ENCODE measurements at places on chromosomes 11 and 22. TPM values are rescaled to one million over a fixed set of nuclear protein-coding genes. Genes with fewer than 3 reads are reported as not detected.

DNA sequence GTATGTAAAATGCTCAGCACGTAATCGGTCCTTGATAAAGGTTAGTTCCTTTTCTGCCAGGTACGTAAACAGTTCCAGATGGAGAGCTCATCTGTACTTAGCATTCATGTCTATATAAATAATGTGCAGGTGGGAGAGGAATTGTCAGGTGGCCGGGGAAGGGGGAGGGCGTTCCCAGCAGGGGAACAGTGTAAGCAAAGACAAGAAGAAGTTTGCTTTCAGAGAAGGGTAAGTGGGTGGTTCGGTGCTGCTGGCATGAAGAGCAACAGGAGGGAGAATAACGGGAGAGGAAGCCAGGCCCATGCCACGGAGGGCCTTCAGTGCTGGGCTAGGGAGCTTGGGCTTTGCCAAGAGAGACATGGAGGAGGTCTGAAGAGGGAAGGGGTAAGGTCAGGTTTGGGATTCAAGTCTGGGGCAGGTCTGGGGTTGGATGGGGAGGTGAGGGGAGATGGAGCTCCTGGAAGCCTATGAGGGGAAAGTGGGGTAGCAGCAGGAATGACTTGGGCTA, 11.4 kb upstream of the WNT11 start:
- DNase-seq: no peak

DNA sequence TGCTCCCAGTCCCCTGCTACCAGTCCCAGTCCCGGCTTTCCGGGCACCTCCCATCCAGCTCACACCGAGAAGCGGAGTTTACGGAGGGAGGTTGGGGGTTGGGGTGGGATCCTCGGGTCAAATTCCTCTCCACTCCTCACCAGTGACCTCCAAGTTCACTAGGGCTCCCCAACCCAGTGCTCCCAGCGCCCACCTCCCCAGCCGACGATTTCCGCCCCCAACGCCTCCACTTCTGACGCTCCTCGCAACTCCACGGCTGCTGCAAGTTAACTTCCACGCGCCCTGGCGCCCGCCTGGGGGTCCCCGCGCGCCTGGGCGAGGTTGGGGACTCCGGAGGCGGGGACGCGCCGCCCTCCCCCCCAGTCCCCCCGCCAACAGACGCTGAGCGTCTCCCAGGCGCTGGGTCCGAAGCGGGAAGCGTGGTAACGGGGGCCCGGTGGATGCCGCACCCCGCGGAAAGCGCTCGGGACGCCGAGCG, 526 bp downstream of the TPST2 start:
- DNase-seq: peak; percentile 54

Gene DEFB131B
- total RNA-seq: not detected

GRCh38 chr11:69431893-69432738, 49.3 kb upstream of the LINC01488 start:
- no peak for DNase-seq

Gene OR10A2
- total RNA-seq: not detected

Gene KCNJ1
- total RNA-seq: 0.41 TPM

Gene MFRP
- not detected for total RNA-seq

DNA sequence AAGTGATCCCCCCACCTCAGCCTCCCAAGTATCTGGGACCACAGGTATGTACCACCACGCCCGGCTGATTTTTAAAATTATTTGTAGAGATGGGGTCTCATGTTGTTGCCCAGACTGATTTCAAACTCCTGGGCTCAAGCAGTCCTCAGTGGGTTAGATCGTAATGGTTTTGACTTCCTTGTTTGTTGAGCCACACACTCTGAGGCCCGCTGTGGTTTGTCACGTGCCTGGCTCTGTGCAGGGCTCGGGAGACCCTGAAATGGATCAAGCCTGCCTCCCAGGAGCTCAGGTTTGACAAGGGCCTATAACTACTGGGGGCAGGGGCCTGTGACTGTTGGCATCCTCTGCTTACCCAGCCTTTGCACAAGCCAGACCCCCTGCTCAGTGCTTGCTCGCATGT, 68.1 kb downstream of the MPPED1 start:
- no peak for DNase-seq

Gene BTBD18
- total RNA-seq: not detected

DNA sequence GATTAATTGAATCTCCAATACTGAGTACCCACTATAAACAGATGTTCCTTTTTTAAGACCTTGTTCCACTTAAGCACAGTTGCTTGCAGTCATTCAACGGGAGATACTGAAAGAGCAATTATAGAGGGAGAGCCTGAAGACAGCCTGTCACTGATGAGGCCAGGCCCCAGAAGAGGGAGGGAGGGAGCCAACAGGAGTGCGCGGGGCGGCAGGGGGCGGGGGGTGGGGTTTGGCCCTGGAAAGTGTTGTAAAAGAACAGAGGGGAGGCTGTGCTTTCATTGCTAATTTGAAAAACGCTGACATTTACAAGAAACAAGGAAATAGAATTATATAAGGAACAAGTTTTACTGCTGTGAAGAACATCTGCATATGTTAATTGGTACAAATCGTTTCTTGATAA, 53.1 kb downstream of the MAP6 start:
- DNase-seq: no peak

Gene INPP5J
- 1.5 TPM for total RNA-seq

DNA sequence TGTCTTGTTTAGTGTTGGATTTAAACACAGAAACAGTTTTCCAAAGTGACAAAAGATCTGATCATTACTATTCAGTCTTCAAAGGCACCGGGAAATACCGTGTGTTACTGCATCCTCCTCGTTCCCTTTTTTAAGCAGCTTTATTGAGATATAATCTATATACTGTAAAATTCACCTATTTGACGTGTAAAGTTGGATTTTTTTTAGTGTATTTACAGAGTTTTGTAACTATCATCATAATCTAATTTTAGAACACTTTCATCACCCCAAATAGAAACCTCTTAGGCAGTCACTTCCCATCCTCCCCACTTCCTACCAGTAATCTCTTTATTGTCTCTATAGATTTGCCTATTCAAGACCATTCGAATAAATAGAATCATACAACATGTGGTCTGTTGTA, 1.4 kb downstream of the ANO5 start:
- DNase-seq: no peak

Gene ACRV1
- 0.47 TPM for total RNA-seq

DNA sequence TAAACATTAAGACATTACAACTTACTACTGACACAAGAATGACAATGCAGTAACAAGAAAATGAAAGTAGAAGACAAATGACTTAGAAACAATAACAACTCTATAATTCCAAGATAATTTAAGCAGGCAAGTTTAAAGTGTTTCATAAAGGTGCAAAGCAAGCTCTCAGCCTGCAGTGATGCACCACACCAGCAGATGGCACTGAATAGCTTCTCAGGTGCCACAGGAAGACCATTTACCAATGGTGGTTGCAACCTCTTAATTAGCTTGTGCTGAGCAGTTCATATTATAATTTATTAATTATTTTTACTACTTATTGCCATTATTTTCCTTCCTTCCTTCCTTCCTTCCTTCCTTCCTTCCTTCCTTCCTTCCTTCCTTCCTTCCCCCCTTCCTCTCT, 60.6 kb downstream of the NXPE2 start:
- peak; percentile 71 for DNase-seq

Gene DERL3
- 7.7 TPM for total RNA-seq

Gene LUZP2
- total RNA-seq: 1.6 TPM

Gene OR10D3
- total RNA-seq: not detected

- DNase-seq: no peak
Measured at GRCh38 chr11:8097062-8097461, 16.1 kb downstream of the TUB start.

Gene INS
- total RNA-seq: not detected

DNA sequence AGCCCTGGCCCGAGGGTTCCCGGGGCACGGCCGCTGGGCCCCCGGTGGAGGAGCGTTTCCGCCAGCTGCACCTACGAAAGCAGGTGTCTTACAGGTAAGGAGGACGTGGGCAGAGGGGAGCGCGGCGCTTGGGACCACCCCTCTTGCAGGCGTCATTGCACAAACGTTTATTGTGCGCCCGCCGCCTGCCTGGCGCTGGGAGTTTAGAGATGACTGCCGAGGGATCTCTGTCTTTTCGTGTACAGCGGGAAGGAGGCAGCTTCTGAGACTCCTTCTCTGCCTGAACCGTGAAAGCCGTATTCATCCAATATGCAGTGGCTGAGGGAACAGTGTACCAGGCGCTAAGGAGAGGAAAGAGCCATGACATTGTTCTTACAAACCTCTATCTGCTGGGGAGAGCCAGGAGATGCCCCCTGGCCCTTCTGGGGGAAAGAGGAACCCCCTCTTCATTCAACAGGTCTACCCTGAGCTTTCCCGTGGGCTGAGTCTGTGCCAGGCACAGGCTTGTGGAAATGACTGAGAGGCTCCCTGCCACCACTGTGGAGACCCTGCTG, 13.8 kb upstream of the DGKZ start:
- peak; percentile 57 for DNase-seq

Gene EHF
- total RNA-seq: 0.12 TPM

- DNase-seq: no peak
Measured at GRCh38 chr11:85088286-85088685, 538.9 kb downstream of the DLG2 start.

Gene SYT12
- 0.50 TPM for total RNA-seq

DNA sequence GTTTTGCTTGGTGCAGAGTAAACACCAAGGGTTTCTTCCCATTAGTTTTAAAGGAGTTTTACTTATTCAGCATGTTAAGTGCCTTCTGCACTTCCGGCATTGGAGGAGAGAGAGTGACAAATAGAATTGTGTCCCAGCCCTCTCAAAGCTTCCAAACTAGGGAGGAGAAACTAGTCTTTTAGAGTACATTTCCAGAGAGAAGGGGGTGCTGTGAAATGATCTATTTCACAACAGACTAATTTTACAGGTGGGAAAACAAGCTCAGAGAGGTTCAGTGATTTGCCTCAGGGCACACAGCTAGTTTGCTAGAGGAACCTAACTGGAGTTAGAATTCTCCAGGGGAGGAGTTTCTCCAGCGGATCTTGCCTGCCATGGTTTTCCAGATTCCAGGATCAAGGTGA, 12.6 kb downstream of the MPST start:
- DNase-seq: no peak

Gene CARNS1
- 0.52 TPM for total RNA-seq

Gene HTR3A
- not detected for total RNA-seq

Gene ASRGL1
- 44.5 TPM for total RNA-seq

DNA sequence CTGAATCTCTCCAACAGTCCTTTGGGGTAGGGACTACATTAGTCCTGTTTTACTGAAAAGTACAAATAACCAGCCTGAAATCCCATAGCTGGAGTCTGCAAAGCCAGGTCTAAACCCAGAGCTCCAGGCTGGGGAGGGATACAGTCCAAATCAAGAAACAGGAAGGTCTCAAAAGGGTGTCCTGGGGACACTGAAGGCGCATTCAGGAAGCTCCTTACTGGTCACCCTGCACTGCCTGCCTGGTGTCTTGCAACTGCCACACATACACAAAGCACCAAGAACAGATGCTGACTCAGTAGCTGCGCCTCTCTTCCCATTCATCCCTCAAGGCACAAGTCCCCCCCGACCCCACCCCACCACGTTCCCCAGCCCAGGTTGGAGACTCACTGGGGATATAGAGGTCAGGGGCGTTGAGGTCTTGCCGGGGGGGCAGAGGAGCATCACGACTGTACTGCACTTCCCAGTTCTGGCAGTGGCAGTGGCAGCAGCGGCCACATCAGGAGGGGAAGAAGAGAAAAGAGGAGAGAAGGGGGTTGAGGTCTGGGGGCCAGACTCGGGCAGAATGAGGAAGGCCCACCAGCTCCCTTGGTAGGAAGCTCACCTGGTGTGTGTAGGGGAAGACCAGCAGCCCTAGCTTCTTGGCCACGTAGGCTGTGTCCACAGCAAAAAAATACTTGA, 1.6 kb downstream of the YIF1A start:
- no peak for DNase-seq

Gene SORL1
- total RNA-seq: 45.6 TPM

DNA sequence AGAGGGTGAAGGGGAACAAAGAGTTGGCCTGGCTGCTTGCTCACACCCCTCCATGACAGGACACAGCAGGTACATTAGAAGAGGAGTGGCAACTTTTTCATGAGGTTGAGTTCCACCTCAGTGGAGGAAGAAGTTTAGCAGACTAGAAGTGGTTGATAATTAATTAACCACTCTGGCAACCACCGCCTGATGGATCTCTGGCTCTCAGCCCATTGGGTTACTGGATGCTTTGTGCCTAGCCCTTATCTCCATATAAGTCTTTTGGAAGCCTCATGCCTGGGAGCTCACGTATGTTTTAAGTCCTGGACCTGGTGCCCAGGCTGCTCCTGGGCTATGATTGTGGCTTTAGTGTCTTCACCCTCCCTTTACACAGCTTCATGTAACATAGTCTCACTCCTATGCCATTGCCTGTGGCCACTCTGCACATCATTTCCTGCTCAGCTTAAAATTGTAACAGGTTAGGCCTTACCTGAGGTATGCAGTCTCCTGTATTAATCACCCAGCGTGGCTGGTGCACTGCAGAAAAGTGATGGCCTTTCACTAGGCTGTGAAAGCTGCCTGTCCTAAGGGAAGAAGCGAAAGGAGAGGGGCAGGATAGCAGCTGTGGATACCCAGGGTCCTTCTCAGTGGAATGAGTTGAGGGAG, 72.7 kb upstream of the CRTAM start:
- DNase-seq: no peak

Gene OR56A1
- total RNA-seq: 0.87 TPM

GRCh38 chr11:7694235-7694634, 12.0 kb downstream of the OVCH2 start:
- DNase-seq: no peak

Measured in neural progenitor cell (in vitro differentiated cells).